GM12892 (cell line): ENCODE measurements at places on chromosomes 11 and 22.

DNA sequence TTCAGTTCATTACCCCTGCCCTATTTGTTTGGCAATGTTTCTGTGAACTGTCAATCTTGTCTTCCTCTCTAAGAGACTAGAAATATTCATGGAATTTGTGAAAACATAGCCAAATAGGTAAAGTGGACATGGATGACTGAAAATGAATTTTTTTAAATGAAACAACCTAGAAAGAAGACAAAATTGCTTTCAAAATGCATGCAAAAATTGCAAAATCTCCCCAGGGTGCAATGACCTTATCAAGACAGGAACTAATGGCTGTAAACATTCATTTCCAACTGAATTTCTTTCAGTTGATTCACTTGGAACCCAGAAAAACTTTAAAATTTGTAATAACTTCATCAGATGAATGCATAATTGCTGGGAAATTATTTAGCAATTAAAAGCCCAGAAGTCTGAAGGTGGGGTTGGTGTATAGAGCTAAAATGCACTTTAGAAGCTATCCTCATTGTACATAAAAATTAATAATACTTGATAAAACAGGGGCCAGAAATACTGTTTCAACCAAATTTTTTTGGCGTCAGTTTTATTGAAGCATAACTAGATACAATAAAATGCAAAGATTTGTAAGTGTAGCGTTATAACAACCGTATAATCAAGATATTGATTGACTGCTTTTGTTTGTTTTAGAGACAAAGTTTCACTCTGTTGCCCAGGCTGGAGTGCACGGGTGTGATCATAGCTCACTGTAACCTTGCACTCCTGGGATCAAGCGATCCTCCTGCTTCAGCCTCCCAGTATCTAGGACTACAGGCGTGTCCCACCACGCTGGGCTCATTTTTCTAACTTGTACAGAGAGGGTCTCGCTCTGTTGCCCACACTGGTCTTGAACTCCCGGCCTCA is 27.6 kb upstream of the SLC35C1 start:
- DNase-seq: no peak

DNA sequence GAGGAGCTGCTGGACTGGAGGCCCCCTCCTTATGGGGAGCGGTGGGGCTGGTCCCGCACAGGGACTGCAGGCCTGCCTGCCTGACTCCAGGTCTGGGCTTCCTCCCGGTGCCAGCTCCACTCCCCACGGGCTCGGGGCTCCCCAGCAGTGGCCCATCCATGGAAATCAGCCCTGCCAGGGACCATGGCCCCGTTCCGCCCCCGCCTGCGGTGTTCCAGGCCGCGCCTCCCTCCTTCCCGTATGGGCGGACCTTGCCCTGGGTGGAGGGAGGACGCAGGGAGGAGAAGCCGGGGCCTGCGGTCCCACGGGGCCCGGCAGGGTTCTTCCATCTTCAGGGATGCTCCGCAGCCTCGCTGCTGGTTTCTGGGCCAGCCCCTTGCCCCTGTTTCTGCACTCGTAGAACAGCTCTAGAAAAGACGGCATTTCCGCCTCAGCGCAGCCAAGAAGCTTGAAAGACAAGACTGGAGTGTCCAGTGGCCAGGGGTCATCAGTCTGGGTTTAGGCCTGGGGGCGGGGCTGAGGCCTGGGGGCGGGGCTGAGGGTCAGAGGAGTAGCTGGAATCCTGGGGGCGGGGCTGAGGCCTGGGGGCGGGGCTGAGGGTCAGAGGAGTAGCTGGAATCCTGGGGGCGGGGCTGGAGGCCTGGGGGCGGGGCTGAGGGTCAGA is 1330.6 kb downstream of the BRD1 start:
- DNase-seq: no peak

DNA sequence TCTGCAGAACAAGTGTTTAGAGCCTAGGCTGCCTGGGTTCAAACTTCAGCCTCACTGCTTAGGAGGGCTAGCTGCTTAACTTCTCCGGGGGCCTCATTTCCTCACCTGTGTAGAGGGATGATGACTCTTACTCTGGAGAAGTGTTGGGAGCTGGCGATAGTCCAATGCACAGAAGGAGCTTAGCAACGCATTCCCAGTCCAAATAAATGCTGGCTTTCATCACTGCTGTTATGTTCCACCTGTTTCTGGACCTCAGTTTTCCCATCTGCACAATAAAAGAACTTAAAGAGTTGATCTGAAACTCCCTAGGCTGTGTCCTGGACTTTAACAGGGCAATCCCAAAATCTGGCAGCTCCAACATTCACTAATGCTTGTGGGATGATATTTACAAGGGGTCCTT is 337.8 kb downstream of the MIAT start:
- DNase-seq: no peak

- DNase-seq: no peak
These were observed 35.1 kb upstream of the SMTN start for GRCh38 chr22:31045900-31046538.

- DNase-seq: no peak
These were observed 43.3 kb downstream of the CABIN1 start for GRCh38 chr22:24054356-24054755.

DNA sequence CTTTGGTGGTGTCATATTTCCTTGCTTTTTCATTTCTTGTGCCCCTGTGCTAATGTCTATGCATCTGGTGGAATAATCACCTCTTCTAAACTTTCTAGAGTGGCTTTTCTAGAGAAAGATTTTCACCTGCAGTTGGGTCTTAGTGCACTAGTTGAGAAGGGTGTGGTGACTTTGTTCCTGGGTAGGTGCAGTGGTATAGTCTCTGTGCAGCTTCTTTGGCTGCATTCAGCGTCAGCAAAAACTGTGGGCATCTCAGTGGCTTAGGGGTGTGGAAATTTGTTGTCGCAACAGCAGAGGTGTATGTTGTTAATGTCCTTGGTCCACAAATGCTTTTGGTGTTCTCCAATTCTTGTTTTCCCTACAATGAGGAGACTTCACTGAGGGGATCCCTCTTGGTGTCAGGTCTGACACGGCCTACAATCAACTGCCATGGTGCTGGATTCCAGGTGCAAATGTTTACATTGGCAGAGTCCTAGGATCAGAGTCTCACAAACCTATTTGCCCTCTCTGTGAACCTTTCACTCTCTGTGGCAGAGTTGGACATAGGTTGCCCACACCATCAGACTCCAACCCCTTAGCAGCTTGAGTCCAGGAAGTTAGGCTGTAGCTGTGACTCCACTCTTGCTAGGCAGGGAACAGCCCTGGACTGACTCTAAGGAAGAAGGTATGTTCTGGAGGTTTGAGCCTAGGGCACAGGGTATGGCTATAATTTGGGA is 48.8 kb downstream of the GDPD4 start:
- no peak for DNase-seq

DNA sequence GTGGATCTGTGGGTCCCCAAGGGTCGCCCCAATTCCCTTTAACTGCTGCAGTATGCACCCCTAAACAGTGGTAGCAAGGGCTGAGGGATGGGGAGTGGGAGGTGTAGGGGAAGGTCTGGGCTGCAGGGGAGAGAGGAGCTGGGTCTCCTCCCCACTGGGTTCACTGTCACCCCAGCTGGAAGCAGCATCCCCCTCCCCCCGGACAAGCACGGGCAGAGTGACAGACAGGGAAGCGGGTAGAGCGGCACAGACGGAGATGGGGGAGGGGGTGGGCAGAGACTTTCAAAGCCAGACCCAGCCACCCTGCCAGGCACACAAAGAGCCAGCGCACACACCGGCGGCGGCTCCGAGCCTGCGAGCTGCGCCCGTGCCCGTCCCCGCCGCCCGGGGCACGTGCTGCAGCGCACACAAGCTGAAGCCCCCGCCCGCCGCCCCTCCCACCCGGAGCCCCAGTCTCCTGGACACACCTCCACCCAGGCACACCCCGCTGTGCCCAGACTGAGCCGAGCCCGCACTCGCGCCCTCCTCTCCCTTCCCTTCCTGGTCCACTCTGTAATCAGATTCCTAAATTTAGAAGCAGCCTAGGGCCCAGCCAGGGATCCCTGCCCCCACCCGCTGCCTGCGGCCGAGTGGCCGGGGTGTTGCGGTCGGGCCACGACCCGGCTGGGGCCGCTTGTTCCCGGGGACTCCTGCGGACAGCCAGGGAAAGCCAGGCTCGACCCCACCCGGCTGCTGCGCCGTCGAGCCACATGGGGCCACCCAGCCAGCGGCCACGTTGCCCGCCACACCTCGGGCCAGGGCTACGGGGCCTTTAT is 935 bp upstream of the RCOR2 start:
- DNase-seq: no peak

DNA sequence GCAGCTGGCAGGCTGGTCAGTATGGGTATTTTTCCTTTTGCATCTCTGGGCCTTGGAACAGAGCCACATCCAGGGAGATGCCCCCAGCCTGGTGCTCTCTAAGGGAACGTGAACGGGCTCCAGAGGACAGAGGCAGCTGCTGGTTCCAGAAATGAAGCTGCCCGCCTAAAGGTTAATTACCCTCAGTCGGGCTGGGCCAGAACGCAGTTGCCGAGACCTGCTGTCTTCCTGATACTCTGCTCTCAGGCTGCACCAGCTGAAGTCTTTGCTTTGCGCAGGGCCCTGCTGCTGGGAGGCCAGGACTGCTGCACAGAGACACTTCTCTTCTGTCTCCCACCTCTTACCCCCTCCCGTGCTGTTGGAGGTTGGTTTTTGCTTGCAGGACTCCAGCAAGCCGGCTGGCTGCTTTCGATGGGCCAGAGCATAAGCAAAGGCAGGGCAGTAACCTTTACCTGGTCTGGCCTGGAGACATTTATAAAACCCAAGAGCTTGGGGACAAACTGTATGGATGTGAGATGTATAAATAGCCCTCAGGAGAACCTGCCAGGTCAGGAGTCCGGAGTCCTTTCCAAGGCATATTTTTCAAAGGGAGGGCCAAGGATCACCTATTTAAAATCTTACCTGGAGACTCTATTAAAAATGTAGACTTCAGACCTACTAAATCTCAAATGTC is 197.1 kb downstream of the GRIK4 start:
- no peak for DNase-seq
